Pulmonary artery endothelial cell (primary cell): ENCODE measurements at places on chromosomes 1 and 21.
A peak's percentile ranks its signal among the peaks of the same experiment; 100 is the strongest.

DNA sequence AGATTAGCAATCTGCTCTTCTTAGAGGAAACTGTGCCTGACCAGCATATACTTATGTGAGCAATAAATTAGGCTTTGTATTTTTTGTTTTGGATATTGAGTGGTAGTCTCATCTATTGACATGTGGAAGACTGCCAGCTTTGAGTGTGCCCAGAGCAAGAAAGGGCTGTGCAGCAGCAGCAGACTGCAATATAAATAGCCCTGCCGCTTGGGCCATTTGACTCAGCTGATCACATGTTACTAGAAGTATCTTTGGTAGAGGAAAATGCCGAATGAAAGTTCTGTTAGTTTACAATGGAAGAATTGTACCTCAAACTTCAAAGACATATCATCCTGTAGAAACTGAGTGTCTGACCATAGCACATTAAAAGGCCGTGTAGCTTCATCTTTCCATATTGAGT is 9.1 kb upstream of the PSMB2 start:
- no peak for DNase-seq

- peak; percentile 66 for DNase-seq
Measured at GRCh38 chr1:84245563-84245962, 55.9 kb upstream of the SAMD13 start.

- DNase-seq, result no peak
Measured at GRCh38 chr1:235953801-235954200, 87.1 kb upstream of the LYST start.

- no peak for DNase-seq
Measured at GRCh38 chr1:186076006-186076405, 299.0 kb downstream of the TPR start.

DNA sequence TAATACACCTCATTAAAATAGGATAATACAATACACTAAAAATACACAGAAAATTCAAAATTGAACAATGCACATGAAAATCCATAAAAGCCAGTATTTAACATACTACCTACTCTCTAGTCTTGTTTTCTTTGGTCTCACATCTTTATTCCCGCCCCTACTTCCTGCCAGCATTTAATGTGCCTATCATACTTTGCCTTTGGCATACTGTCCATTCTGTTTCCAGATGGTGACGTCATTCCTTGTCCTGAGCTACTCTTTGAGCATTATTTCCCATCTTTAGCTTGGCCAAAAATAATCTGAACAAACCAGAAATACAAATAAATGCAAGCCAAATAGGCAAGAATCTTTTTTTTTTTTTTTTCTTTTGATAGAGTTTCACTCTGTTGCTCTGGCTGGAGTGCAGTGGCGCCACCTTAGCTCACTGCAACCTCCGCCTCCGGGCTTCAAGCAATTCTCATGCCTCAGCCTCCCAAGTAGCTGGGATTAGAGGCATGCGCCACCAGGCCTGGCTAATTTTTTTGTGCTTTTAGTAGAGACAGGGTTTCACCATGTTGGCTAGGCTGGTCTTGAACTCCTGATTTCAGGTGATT is 4.4 kb downstream of the HFM1 start:
- no peak for DNase-seq

DNA sequence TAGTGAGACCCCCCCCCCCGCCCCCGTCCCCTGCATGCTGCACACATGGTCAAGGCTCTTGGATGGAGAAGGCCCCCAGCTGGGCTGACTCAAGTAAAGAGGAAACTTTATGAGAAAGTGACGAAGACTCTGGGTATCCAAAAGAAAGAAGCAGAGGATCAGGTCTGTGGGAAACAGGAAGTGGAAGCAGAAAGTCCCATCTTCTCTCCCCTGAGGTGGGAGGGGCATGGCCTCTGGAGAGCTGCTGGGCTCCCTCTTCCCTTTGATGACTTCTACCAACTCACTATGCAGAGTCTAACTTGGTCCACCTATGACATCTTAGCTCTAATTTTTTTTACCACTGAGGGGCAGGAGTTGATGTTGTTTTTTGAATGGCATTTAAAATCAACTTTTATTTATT is 42.7 kb upstream of the LIN9 start:
- DNase-seq, result no peak

DNA sequence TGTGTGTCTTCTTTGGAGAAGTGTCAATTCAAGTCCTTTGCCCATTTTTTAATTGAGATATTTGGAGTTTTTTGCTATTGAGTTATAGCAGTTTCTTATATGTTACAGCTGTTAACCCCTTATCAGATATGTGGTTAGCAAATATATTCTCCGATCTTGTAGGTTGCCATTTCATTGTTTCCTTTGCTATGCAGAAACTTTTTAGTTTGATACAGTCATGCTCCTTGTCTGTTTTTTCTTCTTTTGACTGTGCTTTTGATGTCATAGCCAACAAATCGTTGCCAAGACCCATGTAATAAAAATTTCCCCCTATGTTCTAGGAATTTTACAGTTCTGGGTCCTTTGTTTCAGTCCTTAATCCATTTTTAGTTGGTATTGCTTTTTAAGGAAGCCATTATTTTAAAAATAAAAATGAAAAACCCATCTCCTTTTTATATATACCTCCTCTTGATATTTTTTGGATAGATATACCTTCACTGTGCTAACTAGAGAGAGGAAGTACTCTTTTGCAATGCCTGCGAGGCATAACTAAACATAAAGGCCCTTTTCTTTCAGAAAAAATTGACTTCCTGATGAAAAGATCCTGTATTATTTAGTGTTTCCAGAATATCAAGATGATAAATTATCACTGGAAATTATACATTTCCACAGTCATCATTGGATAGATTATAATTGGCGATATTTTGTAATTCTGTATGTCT is 127.8 kb downstream of the HS2ST1 start:
- no peak for DNase-seq
